Amygdala (tissue), 56 donors: ENCODE measurements at places on chromosomes 7 and 10.

GRCh38 chr10:33233221-33233620 is 101.2 kb downstream of the NRP1 start:
- no peak for DNase-seq

- DNase-seq = no peak
These were observed at the start of gene CRPPA for GRCh38 chr7:16421333-16422102. Gene CRPPA, minus strand, starts transcription at chr7:16421538. Its CDS starts 216 bp downstream, at chr7:16421322.

GRCh38 chr7:66604198-66604597 is 24.5 kb upstream of the KCTD7 start:
- DNase-seq = no peak

DNA sequence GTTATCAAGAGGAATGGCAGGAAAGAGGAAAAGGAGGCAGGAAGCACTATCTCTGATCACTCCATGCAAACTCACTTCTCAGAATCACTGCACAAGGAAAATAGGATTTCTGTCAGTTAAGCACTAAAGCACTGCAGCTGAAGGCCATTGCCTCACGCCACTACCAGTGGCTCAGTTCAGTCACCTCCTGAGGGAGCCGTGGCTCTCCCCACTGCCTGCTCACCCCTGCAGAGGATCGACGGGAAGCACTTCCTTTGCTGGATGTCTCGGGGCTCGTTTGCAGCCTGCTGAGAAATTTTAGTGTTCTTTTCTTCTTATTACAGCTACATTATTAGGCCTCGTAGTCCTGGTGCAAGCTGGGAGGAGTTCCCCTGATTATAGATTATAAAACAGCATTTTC is 90.1 kb upstream of the ADCY1 start:
- no peak for DNase-seq

DNA sequence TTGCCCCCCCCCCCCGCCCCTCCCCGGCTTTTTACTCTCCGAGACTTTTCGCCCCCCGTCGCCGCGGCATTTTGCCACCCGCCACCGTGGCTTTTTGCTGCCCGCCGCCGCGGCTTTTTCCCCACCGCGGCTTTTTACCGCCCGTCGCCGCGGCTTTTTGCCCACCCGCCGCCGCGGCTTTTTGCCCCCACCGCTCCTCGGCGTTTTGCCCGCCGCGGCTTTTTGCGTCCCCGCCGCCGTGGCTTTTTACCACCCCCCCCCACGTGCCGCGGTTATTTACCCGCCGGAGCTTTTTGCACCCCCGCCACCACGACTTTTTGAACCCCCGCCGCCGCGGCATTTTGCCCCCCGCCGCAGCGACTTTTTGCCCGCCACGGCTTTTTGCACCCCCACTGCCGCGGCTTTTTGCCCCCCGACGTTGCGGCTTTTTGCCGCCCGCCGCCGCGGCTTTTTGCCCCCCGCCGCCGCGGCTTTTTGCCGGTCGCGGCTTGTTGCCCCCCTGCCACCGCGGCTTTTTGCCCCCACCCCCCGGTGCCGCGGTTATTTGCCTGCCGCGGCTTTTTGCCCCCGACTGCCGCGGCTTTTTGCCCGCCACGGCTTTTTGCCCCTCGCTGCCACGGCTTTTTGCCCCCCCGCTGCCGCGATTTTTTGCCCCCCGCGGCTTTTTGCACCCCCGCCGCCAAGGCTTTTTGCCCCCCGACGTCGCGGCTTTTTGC is 461.1 kb downstream of the ZNF33B start:
- DNase-seq = no peak

DNA sequence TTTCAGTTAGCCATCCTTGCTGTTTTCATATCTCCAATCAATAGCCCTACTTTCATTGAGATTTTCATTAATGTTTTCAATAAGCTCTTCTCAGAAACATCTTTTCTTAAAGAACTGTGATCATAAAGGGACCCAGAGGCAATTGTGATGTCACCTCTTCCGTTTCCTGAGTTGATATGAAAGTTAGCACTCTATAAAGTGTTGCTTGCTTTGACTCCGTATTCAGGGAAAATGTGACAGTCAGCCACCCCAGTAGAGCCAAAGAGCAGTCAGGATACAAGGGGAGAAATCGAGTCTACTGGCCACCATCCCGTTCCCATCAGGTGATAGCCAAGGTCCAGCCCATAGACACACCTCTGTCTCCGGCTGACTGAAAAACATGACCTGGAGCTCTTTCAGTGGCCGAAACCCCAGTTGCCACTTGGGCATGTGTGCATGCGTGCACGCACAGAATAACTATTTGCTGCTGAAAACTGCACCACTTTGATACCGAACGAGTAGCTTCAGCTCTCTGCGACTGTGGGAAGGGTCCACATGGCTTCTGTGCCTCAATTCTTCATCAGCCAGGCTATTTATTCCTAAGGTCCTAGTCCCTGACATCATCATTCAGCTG is 291.4 kb downstream of the USP6NL start:
- no peak for DNase-seq

GRCh38 chr10:129541748-129542487 is 74.9 kb downstream of the MGMT start:
- no peak for DNase-seq

DNA sequence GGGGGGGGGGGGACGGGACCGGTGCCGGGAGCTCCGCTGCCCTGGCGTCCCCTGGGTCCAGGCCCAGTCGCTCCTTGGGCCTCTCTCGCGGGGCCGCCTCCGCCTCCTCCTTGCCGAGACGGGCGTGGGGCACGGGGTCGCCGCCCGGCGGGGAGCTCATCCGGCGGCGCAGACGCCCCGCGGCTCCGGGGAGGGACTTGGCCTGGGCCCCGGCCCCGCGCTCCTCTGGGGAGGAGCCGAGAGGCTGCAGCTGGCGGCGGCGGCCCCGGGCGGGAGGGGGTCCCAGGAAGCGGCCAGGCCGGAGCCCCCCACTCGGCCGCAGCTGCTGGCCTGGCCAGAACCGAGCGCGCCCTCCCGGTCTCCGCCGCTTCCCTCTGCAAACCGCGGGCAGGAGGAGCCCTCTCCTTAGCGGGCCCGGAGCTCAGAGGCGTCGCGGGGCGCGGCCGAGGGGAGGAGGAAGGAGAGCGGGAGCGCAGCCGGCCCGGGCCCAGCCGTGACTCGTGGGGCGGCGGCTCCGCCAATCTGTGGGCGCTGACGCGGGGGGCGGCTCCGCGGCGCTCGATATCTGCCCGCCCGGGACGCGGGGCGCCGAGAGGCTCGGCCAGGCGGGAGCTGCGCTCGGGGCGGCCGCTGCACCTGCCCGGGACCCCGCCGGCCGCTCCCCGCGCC is at the start of gene FAM20C:
FAM20C (plus strand) TSS at position 591 of the 669 bp plus-strand sequence. CDS start 629 bp downstream, outside the sequence.
- peak; percentile 88 for DNase-seq

GRCh38 chr7:150901160-150902035 is 49.1 kb downstream of the AOC1 start:
- DNase-seq = no peak

- DNase-seq = no peak
These were observed 2.5 kb downstream of the TNS3 start for GRCh38 chr7:47579458-47579857.

DNA sequence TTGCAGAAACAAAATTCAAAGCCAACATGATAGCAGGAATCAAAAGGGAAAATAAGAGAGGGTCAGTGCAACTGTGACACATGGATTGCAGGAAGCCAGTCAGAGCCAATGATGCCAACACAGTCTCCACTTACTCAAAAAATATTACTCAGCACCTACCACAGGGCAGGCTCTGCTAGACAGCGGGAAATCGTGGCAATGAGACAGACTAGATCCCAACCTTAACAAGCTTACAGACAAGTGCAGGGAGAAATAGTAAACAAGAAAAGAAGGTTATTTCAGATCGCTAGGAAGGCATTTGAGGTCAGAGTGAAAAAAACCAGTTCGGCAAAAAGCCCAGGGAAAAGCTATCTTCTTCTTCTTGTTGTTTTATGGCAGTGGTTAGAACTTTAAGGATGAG is 45.2 kb upstream of the NPFFR1 start:
- no peak for DNase-seq

DNA sequence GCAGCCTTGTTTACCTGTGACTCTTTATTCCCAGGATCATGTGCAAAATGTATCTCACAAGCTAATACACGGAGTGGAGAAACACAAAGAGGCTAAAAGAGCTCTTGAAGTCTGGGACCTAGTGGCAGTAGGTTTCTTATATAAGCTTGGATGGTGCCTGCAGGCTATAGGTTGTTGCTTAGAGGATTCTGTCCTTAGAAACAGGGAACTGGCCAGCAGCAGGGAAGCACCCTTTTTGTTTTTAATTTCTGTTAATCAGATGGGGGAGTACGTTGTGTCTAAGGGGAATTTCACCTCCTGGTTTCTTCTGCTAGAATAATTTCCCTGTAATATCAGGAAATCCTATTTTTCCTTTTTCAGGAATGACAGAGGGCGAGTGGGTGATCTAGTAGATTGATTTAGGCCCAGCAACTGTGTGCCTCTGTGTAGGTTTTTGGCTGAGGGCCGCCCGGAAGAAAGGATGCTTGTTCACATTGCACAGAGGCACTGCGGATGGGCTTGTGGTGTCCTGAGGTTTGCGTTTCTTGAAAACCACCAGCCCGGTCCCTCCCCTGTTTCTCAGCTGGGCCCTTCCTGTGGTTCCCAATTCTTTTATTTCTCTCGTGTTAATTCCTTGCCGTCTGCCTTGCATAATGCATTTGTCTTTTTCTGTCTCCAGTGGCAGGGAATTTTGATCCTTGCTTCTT is 158.0 kb downstream of the CAMK1D start:
- no peak for DNase-seq

DNA sequence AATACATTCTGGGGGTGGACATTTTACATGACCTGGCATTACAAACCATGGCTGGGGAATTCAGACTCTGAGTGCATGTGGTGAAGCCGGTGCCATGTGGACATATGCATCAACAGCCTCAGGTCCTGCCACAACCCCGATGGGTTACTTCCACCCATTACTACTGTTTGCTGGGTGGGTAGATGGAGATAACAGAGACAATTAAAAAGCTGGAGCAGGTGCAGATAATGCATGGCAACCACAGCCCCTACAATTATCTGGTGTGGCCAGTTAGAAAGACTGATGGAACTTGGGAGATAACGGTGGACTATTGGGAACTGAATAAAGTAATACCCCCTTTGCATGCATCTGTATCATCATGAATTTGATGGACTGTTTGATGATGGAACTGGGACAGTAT is 21.6 kb upstream of the ADAMTS14 start:
- no peak for DNase-seq

GRCh38 chr10:6333086-6333485 is 130.4 kb downstream of the PFKFB3 start:
- no peak for DNase-seq

DNA sequence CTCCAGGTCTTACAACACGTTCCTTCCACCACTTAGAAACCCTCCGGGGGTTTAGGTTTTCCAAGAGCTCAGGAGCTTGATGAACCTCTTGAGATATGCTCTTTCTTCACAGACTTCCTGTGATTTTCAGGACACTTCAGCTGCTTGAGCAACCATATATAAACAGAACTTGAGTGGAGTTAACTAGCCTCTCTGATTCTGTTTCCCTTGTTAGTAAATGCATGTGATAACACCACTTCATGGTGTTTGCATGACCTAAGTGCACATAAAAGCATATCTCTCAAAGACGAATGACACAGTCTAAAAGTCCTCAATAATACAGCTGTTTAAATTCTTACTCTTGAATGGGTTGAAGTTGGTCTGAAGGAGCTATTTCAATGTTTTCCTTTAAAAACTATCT is 9.9 kb downstream of the PRR15 start:
- no peak for DNase-seq

GRCh38 chr7:148191391-148192065 is 399.0 kb upstream of the C7orf33 start:
- no peak for DNase-seq

GRCh38 chr10:8659982-8660381 is 605.5 kb downstream of the GATA3 start:
- DNase-seq = no peak

- no peak for DNase-seq
These were observed 218.7 kb downstream of the WDR37 start for GRCh38 chr10:1274701-1275544.

DNA sequence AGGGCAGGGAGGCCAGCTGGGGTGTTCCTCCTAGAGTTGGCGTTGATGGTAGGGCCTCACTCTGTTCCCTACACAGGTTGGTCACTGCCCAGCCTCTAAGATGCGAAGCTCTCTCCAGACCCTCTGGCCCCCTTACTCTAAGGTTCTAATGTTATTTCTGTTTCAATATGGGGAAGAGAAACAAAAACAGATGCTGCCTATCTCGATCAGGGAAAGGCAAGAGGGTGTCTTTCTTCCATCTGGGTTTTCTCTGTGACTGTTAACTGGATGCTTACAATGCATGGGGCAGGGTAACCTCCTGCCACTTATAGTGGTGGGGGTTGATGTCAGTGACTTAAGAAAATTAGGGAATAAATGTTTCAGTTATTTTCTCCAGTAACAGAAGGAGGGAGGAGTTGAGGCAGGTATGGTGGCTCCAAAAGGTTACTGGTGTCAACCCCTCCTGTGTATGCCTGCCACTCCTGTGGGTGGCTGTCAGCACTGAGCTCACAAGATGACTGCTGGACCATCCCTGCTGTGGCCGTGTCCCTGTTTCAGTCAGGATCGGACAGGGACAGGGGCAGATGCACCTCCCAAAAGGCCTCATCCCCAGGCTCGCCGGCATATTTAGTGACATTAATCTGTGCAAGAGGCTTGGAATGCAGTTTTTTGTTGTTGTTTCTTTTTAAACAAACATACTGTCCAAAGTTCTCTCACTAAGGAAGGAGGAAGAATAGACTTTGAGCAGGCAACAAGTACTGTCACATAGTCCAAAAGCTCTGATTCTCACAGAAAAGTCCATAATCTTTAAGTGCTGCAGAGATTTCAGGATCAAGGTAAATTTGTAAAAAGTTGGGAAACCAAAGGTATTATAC is 39.6 kb upstream of the SYPL1 start:
- DNase-seq = no peak

GRCh38 chr10:131748831-131749766 is 151.7 kb upstream of the PPP2R2D start:
- no peak for DNase-seq

- DNase-seq = peak; percentile 19
These were observed 46.1 kb downstream of the PTPRN2 start for GRCh38 chr7:158541346-158542010.

GRCh38 chr10:88881320-88881719 is 1.3 kb downstream of the STAMBPL1 start:
- DNase-seq = no peak

DNA sequence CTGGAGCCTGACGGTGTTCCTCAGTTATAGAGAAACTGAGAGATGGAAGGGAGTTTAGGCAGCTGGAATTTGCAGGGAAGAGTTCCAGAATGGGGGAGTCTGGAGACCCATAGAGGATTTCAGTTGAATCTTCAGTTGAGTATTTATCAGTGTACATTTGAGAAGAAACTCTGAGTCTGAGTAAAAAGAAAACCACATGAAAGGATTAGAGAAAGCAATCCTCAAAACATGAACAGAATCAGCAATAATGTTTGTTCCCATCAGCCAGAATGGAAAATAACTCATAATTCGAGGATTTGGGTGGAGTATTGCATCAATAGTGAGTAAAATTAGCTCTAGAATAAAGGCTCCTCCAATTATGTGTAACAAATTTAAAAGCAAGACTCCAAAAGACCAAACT is 130.0 kb upstream of the AHR start:
- DNase-seq = no peak

DNA sequence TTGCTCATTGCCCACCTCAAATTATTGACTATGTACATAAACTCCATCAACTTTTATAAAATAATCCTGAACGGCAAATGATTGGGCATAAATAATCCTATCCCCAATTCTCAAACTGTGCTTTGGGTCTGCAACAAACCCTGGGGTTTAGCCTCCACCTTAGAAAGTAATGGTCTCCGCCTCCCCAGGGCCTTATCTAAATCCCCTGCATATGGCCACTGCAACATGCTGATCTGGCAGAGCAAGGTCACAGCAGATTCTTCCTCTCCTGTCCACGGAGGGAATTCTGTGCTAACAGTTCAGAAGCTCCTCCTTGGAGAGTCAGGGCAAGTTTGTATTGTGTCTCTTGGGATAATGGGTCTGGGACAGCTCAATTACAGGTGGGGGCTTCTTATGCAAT is 18.4 kb downstream of the FXYD4 start:
- no peak for DNase-seq
